Left ventricle myocardium inferior (tissue), 1 donor: ENCODE measurements at places on chromosomes 3 and 15. TPM values are rescaled to one million over a fixed set of nuclear protein-coding genes. Genes with fewer than 3 reads are reported as not detected.

GRCh38 chr3:121515313-121515712 lies 30.5 kb downstream of the POLQ start:
- DNase-seq, result no peak

GOLGA6D gene
- not detected for total RNA-seq

CD96 gene
- total RNA-seq, result 0.33 TPM

- peak; percentile 30 for DNase-seq
These were observed 487.1 kb upstream of the NR2F2 start for GRCh38 chr15:95843241-95843910.

GJD2 gene
- total RNA-seq, result not detected
